NCI-H1436 treated with DMSO at 0.1 percent for 48 hours (cell line): ENCODE measurements at places on chromosomes 5 and 9.

- no peak for DNase-seq
Measured at GRCh38 chr5:171624396-171624795, 161.2 kb upstream of the SMIM23 start.

DNA sequence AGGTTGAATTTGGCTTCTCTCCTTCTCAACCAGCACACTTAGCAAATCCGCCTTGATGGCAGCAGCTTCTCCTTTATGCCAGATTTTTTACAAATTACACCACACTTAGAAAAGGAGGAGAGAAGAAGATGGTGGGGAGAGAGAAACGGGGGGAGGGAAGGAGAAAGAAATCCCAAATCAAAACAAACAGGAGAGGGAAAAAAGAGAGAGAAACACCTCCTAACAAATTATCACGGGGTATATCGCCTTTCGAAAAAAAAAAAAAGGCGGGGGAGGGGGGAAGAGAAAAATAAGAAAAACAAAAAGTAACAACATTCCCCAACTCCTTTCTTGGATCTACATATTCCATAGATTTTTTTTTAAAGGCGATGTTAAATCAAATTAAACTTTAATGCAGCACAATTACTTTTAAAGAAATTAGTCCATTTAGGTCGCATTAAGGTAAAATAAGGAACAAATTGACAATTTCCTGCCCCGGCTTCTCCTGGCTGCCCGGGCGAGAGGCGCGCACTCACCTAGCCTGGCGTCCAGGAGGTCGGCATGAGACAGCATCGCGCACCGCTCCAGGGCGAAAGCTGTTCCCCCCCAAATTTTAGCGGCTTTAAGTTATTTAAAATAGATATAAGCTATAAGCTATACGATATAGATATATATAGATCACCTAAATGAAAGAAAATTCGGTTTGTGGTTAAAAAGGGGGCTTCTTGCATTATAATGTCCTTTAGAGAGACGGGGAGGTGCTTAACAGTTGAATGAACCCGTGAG, at the start of gene OTP:
Gene OTP, minus strand, starts transcription at position 716 of the 765 bp plus-strand sequence. Its CDS starts 164 bp downstream, at position 552.
- no peak for DNase-seq

DNA sequence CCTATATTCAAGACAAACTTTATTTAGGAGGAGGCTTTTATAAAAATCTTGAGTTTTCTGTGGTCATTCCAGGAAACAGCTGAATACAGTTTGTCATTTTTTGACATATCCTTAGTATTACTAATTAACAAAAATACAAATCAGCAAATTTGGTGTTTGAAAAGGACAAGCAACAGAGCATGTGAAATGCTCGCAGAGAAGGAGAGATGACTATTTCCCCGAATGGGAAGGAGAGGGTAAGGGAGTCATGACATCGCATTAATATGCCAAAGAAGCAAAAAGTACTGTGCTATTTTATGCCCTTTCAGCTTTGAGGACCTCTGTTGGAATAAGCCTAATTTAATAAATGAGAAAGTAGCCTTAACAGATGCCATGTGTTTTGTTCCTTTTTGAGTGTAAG, 1.8 kb downstream of the SMIM15 start:
- DNase-seq, result no peak

- DNase-seq, result no peak
Measured at GRCh38 chr9:93673839-93674334, 97.5 kb downstream of the PHF2 start.

- DNase-seq, result no peak
Measured at GRCh38 chr9:94655739-94656138, 16.4 kb upstream of the FBP1 start.

DNA sequence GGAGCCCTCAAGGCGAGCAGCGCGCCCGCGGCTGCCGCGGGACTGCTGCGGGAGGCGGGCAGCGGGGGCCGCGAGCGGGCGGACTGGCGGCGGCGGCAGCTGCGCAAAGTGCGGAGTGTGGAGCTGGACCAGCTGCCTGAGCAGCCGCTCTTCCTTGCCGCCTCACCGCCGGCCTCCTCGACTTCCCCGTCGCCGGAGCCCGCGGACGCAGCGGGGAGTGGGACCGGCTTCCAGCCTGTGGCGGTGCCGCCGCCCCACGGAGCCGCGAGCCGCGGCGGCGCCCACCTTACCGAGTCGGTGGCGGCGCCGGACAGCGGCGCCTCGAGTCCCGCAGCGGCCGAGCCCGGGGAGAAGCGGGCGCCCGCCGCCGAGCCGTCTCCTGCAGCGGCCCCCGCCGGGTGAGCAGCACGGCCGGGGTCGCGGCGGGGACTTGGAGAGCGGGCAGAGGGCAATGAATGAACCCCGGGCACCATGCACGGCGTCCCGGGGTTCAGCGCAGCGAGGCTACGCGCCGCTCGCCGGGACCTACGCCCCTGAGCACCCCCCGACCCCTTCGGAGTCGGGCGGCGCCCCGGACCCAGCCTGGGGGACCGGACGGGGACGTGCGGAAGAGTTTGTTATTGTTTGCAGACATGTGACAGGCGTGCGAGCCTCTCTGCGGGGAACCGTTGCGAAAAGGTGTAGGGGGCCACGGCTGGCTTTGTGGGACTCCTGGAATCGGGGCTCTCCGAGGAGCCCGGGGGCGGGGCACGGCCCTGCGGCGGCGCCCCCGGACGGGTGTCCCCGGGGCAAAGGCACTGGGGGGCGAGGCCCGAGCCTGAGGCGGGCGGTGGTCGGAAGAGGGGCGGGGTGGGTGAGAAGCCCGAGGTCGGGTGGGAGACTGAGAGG, 553 bp downstream of the MAP3K1 start:
- DNase-seq, result no peak

GRCh38 chr9:129785866-129786265, 17.1 kb upstream of the TOR1B start:
- DNase-seq, result no peak

DNA sequence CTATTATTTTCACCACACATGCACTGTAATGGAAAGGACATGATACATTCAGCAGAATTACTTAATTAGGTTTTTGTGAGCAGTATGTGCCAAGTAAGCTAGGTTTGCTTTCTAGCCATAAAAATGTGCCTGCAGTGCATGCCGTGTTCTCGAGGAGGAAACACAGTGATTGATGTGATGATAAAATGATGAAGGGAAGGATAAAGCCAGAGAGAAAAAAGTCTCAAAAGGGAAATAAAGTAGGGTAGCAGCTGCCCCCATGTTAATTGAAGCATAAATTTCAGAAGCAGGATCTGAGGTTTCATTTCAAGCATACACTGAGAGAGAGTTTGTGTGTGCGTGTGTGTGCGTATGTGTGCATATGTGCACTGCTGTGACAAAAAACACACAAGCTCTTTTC, 714.2 kb upstream of the C9orf72 start:
- DNase-seq, result no peak

DNA sequence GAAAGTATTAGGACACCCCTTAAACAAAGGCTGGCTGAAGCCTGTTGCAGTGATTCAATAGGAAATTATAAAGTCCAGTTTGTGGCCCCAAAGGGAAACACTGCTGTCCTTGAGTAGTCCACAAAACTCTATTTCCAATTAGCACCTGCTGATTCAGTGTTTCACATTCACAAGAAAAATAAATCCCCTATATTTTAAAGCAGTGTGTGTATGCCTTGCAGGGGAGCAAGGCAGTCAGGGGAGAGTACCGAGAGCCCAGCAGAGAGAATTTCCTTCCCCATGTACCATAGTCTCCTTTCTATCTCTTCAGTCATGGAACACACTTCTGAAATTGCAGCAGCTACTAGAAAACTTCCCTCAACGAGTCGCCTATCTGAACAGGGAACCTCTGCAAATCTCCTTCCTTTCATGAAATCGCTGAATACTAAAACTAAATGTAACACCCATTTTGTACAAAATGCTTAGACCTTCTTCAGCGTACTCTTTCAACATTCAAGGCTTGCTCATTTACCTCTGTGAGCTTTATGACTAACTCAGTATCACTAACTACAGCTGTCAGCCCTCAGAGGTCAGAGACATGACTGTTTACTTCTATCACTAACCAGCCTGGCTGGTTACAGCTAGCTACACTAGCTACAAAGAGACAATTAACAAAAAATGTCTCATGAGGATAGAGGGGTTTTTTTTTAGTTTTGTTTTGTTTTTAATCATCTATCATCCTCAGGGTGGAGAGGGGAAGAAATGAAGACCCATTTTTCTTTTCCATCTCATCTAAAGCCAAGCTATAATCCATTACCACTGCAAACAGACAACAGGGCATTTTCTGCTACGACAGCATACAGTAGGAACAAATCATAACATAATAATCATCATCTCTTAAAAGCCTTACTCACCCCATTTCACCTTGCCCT, 188.7 kb downstream of the EBF1 start:
- DNase-seq, result no peak

DNA sequence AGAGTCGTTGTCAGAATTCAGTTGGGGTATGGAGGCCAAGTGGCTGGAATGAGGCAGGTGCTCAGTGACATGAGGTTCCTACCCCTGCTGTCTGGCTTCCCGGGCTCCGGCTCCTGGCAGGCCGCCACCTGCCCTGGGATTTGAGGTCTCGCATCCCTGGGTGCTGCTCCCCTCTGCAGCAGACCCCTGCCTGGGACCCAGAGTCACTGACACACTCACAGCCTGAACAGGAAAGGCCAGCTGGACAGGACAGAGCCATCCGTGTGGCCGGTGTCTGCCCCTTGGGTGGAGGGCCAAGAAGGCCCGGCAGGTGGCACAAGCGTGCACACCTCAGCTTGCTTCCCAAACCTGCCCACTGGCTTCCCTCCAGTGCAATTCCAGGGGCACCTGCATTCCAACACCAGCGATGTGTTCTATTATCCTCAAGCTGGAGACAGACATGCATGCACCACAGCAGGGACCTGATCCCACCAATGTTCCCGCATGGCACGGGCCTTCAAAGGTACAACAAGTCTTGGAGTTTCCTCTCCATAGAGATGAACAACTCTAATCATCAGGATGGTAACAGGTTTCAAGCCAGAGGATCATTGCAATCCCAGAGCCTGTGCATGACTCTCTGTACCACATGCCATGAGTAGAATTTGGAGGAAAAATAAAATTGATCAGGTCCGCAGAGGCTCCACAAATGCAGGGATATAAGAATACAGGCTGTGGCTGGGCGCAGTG, 45.6 kb upstream of the RNF130 start:
- no peak for DNase-seq

DNA sequence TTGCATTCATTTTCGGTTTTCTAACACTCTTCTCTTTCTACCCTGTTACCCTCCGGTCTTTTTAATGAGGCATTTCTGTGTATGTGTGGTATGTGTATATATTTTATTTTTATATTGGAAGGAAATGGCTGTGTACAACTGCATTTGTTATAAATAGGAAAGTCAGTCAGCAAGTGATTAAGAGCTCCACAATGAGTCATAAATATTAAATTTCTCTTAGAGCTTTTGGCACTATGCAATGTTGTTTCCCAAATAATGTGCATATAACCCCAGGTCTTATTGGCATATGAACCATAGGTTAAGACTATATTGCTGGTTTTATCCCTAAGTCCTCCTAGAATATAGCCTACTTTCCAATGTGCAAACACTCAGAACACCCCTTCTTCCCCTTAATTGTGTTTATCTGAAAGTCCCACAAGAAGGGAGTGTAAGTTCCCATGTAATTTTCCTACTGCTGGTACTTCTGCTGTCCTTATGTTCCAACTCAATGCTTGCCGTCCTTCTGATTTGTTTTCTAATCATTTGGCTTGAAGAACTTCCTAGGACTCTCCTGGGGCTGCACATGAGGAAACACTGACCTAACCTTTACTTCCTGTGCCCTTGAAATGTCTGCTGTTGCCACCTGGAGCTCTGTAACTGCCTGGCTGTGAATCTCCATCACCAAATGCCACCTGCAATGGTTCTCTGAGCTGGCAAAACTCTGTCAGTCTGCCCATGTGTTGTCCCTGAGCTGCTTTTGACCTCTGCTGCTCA, 65.5 kb upstream of the PCSK5 start:
- no peak for DNase-seq

GRCh38 chr5:39466846-39467245, 42.1 kb upstream of the DAB2 start:
- no peak for DNase-seq

GRCh38 chr9:13728917-13729811, 449.7 kb upstream of the MPDZ start:
- no peak for DNase-seq

GRCh38 chr5:62314213-62314830, 8.3 kb downstream of the KIF2A start:
- no peak for DNase-seq

- DNase-seq, result no peak
Measured at GRCh38 chr5:162520878-162521277, 453.3 kb downstream of the GABRG2 start.

DNA sequence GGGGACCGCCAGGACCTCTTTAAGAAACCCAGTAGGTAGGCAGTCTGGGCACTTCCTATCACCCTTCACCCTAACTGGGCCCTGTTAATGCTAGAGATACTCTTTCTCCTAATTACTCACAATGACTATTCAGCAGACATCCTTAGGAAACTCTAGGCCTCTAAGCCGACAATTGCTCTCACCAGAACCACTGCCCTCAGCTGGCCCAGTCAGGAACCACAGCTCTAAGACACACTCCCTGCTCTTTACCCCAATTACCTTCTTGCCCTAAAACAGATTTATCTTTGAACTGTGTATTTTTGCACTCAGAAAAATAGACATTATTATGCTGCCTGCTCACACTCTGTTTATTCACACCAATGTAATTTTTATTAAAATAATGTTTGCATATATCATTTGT, 432.6 kb upstream of the SLC30A5 start:
- DNase-seq, result no peak

DNA sequence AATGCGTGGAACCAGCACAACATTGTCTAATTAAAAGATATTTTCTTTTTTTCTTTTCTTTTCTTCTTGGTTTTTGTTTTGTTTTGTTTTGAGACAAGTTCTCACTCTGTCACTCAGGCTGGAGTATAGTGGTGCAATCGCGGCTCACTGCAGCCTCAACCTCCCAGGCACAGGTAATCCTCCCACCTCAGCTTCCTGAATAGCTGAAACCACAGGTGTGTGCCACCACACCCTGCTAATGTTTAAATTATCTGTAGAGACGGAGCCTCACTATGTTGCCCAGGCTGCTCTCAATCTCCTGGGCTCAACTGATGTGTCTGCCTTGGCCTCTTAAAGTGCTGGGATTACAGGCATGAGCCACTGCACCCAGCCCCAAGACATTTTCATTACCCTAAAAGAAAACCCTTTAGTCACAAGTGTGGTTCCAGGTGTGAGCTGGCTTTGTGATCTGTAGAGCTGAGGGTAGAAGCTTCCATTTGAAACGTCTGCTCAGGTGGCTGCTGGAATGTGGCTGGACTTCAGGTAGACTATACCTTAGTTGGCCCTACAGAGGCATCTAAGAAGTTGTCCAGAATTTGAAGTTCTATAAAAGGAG, 19.1 kb upstream of the NEK6 start:
- DNase-seq, result no peak
